ENCODE measurements at places on chromosomes 5 and 9. TPM values are rescaled to one million over a fixed set of nuclear protein-coding genes. Genes with fewer than 3 reads are reported as not detected.

DNA sequence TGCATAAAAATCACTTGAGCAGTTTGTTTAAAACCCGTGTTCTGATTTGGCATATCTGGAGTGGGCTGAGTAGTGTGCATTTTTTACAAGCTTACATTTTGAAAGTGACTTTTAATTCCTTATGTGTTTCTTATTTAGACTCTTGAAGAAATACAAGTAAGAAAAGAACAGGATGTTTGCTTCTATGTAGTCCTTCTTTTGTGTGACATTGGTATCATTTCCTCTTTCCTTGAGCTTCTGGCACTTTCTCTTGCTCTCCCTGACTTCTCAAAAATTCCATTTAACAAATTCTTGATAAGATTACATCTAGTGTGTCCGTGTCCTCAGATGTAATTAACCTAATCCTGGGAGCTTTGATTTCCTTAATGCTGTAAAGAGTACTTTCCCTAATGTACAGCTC lies 12.5 kb downstream of the GARNL3 start:
- H3K4me1 ChIP-seq = no peaks in the 10 kb centered on the region
- no peak overlapping the region for H3K4me3 ChIP-seq
- DNase-seq = no peak
- no peak overlapping the region for H3K27ac ChIP-seq
- peaks cover 2% of the 10 kb centered on the region for H3K36me3 ChIP-seq
- H3K27me3 ChIP-seq = no peaks in the 10 kb centered on the region

DNA sequence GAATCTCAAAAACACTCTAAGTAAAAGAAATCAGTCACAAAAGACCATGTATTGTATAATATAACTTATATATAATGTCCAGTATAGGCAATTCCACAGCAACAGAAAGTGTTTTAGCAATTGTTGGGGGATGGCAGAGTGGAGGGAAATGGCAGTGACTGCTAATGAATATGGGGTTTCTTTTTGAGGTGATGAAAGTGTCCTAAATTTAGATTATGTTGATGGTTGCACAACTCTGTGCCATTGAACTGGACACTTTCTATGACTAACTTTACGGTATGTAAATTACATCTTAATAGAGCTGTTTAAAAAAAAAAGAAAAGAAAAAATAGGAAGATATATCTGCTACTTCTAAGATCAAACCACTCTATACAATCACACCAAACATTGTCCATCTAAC lies 124.9 kb upstream of the ZNF462 start:
- no peak for DNase-seq
- H3K4me1 ChIP-seq = peaks cover 6% of the 10 kb centered on the region
- H3K27ac ChIP-seq = no peak overlapping the region
- no peaks in the 10 kb centered on the region for H3K36me3 ChIP-seq

DNA sequence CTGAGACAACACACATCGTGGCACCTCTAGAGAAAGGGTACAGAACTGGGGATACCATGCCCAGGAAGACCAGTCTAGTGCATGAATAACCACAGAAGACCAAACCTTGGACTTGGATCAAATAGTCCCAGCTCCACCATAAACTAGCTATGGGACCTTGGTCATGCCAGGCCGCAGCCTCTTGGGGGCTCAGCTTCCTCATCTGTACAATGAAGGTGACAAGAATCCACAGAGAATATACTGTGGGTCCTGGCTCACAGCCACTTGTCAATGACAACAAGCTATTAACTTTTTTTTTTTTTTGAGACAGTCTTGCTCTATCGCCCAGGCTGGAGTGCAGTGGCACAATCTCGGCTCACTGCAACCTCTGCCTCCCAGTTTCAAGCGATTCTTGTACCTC lies 3.9 kb downstream of the KYAT1 start:
- H3K36me3 ChIP-seq = no peaks in the 10 kb centered on the region
- DNase-seq = no peak
- no peaks in the 10 kb centered on the region for H3K27me3 ChIP-seq
- no peak overlapping the region for H3K4me3 ChIP-seq
- peaks cover 18% of the 10 kb centered on the region for H3K4me1 ChIP-seq

Gene SPINK5
- total RNA-seq = 4.1 TPM

- peaks cover 4% of the 10 kb centered on the region for H3K4me1 ChIP-seq
- no peak overlapping the region for H3K4me3 ChIP-seq
- no peak for DNase-seq
Observed at GRCh38 chr5:75522542-75522941, 10.9 kb downstream of the POLK start.

GRCh38 chr9:7823651-7824050 lies 24.1 kb upstream of the DMAC1 start:
- H3K4me3 ChIP-seq = no peak overlapping the region
- no peaks in the 10 kb centered on the region for H3K27me3 ChIP-seq
- H3K36me3 ChIP-seq = no peaks in the 10 kb centered on the region
- no peaks in the 10 kb centered on the region for H3K4me1 ChIP-seq
- no peak for DNase-seq

- H3K27me3 ChIP-seq = no peaks in the 10 kb centered on the region
- peaks cover 4% of the 10 kb centered on the region for H3K36me3 ChIP-seq
- peaks cover 25% of the 10 kb centered on the region for H3K4me1 ChIP-seq
- no peak for DNase-seq
- no peak overlapping the region for H3K4me3 ChIP-seq
- H3K27ac ChIP-seq = peak overlapping the region; percentile 16
Observed at GRCh38 chr5:91288118-91288916, 94.8 kb downstream of the ARRDC3 start.

DNA sequence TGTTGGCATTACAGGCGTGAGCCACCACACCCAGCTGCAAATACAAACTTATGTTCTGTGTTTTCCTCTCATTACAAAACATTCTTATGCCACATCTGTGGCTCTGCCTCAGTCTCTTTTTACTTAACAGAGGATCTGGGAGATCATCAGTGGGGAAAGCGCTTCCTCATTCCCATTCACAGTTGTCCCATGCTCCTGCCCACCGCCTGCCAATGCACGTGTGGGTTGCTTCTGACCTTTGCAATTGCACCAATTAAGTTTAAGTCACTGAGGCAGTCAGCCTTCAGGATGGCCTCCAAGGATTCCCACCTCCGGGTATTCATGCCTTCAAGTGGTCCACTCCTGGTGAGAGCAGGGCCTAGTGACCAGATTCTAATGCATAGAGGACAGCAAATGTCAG lies 34.9 kb upstream of the EEIG1 start:
- DNase-seq = no peak
- no peak overlapping the region for H3K27ac ChIP-seq
- H3K36me3 ChIP-seq = no peaks in the 10 kb centered on the region
- peaks cover 4% of the 10 kb centered on the region for H3K4me1 ChIP-seq
- no peaks in the 10 kb centered on the region for H3K27me3 ChIP-seq
- no peak overlapping the region for H3K4me3 ChIP-seq

Gene GADD45G
- total RNA-seq = 1.0 TPM

Gene GLT6D1
- total RNA-seq = not detected

Gene PURA
- total RNA-seq = 11.5 TPM

Data from osteocyte (in vitro differentiated cells).